ENCODE measurements at places on chromosomes 12 and 14. TPM values are rescaled to one million over a fixed set of nuclear protein-coding genes. Genes with fewer than 3 reads are reported as not detected.

RNASE1 gene
- 842 TPM for total RNA-seq

PLCZ1 gene
- total RNA-seq = not detected

CD163L1 gene
- 4.0 TPM for total RNA-seq

DNA sequence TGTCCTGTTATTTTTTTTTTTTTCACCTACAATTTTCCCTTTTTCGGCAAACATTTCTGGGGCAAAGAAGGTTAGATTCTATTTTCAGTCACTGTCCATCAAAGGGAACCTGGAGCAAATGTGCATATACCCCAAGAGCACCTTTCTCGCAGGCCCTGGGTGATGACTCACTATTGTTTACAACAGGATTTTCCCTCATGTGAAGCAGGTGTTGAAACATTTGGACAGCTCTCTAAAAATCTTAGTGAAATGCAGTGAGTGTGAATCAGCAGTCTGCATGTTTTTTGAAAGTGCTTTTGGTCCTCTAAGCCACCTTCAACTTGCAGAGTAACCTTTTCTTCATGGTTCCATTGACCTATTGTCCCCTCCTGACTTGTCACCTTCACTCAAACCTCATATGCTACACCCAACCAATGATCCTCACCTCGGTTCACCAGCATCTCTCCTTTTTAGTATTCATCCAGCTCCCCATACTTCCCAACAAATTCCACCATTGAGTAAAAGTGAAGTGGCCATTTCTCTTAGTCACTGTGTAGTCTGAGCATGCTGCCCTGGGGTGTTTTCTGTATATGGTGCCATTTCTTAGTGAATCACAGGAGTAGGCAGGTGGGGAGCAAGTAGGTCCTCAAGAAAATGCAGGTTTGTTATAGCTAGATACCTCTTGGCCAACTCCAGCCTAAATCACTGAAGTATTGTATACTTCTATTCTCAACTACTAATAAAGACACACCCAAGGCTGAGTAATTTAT lies 260.2 kb downstream of the BMP4 start:
- DNase-seq = no peak

- no peak for DNase-seq
Observed at GRCh38 chr12:87439990-87440827, 589.0 kb downstream of the C12orf50 start.

- DNase-seq = no peak
Observed at GRCh38 chr14:93032421-93032936, 83.2 kb downstream of the ITPK1 start.

DNA sequence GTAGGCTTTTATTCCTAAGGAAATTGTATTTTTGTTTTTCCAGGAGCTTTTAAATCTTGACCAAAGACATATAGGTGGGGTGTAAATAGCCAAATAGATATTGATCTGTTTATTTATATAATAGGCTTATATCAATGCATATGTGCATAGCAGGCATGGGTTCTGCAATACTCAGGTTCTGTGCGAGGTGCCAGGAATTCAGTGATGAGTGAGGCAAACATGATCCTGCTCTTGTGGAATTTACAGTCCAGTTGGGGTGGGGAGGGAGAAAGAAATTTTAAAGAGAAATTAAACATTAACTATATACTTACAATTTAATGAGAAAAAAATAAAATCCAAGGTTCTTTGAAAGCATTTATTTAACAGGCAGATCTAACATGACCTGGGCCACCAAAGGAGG lies 160.3 kb upstream of the HIF1A start:
- DNase-seq = no peak

DNA sequence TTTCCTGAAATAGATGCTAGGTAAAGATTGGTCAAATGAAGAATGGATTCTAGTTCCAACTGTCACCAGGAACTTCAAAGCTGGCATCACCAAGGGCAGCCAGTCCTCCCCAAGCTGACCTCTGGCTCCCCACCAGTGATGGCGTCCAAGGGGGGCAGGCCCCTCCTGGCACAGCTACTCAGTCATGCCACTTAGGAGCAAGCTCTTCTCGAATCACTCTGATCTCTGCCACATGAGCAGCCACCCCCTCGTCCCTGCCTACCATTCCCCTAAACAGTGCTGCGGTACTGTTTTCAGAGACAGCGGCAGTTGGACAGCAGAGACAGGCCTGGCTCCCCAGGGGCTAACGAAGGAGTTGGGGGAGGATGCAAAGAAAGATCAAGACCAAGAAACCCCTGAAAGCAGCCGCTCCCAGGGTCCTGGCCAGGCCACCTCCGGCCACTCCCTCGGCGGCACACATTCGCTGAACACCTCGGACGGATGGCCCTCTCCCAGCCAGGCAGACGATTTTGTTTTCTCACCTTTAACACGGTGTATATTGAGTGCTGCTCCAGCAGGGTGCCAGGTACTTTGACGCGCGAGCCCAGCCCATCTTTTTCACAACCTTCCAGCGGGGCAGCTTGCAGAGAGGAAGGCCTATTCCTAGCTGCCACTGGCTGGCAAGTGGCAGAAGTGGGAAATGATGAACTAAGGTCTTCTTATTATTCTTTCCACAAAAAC lies 47.4 kb downstream of the ARL6IP4 start:
- no peak for DNase-seq

DNA sequence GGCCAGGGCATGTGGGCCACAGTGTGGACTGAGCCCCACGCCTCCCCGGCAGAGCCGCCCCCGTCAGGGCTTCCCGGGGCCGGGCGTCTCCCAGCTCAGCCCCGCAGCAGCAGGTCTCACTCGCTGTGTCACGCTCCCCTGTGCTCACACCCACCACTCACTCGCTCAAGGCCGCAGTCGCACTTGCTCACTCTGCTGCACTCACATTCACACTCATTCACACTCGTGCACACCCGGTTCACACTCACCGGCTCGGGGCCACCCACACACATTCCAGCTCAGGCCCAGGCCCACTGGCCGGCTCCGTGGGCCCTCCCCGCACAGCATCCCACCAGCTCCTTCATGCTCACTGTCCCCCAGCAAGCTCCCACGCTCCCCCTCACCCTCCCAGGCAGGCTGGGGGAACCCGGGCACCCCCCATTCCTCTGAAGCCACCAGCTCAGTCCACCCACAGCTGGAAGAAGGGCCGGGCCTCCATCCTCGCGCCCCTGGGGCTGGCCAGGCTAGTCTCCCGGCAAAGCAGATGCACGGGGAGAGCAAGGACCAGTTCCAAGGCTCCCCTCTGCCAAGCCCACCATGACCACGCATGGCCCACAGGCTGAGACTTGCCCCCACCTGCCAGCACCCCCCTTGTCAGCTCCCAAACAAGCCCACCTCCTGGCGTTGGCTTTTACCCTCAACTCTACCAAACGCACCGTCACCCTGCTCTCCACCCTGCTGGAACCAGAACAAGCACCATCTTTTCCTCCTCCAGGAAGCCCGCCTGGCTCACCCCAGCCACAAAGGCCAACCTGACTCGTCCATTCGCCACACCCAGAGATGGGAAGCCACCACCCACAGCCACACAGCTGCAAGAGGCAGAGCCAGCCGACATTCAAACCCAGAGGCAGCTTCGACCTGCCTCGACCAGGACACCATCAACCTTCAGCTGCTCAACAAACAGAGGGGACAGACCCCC lies 28.0 kb downstream of the NCOR2 start:
- DNase-seq = no peak

GRCh38 chr12:52029685-52030084 lies 21.6 kb upstream of the NR4A1 start:
- no peak for DNase-seq

Data from upper lobe of left lung (tissue), 6 donors.